ENCODE measurements at places on chromosomes 4 and X.

GRCh38 chr4:5881340-5881739 lies 11.5 kb downstream of the CRMP1 start:
- DNase-seq = no peak

- no peak for DNase-seq
These were observed 52.6 kb downstream of the SULT1B1 start for GRCh38 chr4:69707807-69708206.

DNA sequence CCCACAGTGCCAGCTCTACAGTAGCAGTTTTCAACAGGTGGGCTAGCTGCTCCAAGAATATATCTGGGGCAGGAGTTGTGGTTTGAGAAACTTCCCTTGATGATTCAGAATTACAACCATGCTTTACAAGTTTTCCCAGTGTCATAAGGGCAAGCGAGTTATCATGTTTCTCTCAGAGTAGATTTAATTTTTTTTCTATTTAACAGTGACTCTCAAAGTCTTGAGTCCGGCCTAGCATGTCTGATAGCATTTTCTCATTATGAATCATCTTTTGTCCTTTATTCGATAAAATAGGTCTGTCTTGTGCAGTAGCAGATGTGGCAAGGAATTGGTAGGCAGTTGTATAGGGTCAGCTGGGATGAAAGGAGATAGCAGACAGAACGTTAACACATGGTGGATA lies 62.2 kb upstream of the SPANXD start:
- DNase-seq = peak; percentile 5

- no peak for DNase-seq
These were observed 64.5 kb upstream of the CLDN34 start for GRCh38 chrX:9902656-9903055.

DNA sequence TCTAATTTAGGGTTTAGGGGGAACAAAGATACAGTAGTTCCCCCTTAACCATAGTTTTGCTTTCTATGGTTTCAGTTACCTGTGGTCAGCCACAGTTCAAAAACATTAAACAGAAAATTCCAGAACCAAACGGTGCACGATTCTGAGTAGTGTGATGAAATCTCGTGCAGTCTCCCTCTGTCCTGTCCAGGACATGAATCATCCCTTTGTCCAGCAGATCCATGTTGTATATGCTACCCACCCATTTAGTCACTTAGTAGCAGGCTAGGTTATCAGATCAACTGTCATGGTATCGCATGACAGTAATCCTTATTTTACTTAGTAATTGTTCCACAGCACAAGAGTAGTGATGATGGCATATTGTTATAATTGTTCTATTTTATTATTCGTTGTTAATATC lies 556.1 kb downstream of the IL1RAPL1 start:
- DNase-seq = no peak

DNA sequence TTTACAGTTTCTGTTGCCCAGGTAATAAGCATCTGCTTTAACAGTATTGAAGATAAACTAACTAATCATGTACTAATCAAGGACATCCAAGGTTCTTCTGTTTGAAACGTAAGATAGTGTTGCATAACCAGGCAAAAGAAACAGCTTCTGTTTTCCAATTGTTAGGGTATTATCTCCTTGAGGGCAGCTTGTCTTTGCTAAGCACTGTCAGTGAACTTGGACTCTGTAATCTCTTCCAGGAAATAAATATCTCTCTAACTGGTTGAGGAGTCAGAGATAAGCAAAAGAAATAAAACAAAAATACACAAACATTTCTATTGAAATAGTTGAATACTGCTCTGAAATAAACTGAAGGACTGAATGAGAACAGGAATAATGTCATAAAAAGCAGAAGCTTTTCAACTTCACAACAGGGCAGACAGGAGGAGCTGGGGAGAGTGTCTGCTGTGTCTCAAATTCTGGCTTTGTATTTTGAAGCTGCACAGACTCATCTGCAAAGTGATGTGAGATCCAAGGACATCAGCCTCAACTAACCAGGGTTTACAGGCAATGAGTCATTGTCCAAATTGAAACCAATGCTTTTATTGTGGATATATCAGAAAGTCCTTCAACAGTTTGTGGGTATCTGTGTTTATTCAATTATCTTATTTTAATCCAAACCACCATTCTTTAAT lies 1253.0 kb upstream of the PCDH7 start:
- DNase-seq = no peak

- DNase-seq = no peak
These were observed 65.0 kb downstream of the COQ2 start for GRCh38 chr4:83219344-83220331.

DNA sequence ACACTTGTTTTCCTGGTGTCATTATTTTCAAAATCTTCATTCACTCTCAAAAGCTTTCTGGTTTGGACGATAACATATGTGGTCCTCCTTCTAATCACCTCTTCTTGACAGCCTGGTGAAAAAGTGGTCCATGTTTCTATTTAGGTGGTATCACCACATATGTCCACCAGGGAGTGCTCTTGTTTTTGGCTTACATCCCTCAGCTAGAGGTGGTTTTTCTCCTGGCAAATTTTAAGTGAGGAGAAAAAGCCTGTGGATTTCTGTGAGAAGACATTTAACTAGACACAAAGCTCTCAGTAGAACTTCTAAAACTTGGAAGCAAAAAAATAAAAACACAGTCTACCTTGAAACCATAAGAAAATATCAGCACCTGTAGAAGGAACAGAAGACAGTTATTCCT lies 58.0 kb upstream of the FRMPD4 start:
- DNase-seq = no peak

GRCh38 chrX:39514801-39515200 lies 583.0 kb downstream of the BCOR start:
- no peak for DNase-seq

DNA sequence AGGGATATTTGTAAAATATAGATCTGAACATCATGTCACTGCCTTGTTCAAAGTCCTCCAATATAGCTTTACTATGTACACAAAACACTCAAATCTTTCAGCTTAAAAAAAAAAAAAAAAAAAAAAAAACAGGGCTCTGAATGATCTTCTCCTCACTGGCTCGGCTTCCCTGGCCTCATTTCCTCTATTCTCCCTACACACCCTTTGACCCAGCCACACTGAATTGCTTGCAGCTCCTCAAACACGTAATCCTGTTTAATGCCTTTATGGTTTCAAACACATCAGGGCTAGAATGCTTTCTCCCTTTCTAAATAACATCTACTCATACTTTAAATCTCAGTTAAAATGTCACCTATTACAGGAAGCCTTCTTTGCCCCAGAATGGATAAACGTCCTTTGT lies 60.8 kb downstream of the MTMR8 start:
- no peak for DNase-seq

- DNase-seq = no peak
These were observed 119.1 kb upstream of the OTUD4 start for GRCh38 chr4:145299380-145300076.

DNA sequence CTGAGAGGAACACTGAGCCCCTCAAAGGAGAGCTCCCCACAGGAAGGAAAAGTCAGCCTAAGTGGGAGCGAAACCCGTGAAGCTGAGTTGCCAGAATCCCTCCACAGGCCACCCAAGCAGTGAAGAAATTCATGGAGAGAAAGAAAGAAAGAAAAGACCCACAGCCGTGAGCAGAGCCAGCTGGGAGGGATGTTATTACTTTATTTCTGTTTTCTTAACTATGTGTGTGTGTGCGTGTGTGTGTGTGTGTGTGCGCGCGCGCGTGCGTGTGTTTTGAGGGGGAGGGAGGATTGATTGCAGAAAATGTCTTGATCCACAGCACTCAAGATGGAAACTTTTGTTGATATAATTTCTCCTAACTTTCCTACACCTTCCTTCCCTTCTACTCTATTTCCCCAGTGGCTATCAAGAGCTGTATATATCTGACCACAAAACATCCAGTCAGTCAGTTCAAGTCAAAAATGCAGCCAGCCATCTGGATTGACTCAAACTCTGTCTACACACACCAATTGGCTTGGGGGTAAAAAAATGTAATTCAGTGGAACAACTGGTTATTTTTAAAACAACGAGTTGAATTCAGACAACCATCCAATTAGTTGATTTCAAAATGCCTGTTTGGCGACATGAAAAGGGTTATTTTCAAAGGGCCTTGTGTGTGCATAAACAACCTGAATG lies 13.8 kb upstream of the GPC3 start:
- no peak for DNase-seq

DNA sequence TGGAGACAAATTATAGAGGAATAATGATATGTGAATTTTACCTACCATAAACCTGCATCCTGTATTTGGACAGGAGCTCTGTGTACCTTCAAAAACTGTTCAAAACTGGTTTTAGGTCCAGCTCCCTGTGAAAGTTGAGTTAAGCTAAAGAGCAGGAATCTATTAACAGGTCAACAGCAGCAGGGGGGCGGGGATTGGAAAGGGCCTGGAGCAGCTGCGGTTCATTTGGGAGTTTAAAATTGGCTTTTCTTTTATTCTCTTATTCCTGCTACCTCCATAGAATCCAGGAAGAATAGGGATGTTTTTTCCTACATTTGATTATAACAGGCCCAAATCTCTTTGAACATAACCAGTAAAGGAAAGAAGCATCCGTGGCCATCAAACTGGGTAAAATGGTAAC lies 23.8 kb downstream of the SHROOM3 start:
- no peak for DNase-seq

DNA sequence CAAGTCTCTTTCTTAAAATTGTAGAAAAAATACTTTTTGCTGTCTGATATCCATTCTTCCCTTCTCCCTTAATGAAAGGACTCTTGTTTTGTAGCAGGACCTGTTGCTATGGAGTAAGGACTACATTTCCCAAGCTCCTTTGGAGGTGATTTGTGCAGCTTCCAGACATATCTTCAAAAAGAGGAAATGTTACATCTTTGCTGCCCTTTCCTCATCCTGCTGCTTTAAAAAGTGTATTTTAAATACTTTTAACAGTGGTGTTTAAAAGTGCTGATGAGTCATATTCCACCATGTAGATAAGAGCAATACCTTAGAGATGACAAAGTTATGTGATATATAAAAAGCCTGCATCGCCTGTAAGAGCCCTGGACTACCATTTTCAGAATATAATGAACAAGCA lies 98.7 kb downstream of the CFAP299 start:
- no peak for DNase-seq

DNA sequence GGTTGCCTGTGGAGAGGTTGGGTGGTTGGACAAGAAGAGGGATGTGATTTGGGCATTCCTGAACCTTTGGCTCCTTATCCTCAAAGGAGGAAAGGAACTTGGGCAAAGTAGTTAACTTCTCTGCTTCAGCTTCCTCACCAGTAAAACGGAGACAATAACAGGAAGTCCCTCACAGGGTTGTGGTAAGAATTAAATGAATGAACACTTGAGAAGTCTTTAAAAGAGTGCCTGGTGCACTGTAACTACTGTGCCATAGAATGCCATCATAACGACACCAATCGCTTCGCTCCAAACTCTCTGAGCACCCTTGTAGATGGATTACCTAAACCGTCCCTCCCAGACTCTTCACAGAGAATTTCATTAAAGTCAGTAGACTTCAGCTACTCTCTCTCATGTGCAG lies 10.5 kb downstream of the ZCCHC18 start:
- no peak for DNase-seq

All from kidney epithelial cell (primary cell).